ENCODE measurements at places on chromosomes 7 and 10.

GRCh38 chr7:20929199-20929598 is 142.5 kb upstream of the SP8 start:
- no peak for DNase-seq

DNA sequence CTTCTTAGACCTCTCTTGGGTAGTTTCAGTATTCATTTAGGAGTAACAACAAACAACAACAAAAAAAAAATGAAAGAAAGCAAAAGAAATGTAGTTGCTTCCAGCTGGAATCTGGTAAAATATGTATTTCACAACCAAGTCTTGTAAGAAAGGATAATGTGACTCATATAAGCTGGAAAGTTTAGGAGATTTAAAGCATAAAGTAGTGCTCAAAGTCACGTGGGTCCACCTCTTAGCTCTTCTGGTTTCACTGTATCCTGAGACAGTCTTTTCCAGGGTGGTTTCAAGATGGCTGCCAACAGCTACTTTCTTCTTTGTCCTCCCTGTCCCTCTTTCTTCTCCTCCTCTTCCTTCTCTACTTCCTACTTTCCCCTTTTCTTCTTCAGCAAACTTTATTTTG is 69.5 kb upstream of the CDK13 start:
- no peak for DNase-seq

- no peak for DNase-seq
Observed at GRCh38 chr7:151381348-151382078, 28.3 kb downstream of the WDR86 start.

GRCh38 chr7:3960050-3960763 is 659.2 kb downstream of the SDK1 start:
- no peak for DNase-seq

- DNase-seq: no peak
Observed at GRCh38 chr7:15199482-15199881, 296.9 kb upstream of the DGKB start.

- no peak for DNase-seq
Observed at GRCh38 chr10:49116509-49117375, 1.4 kb upstream of the VSTM4 start.

DNA sequence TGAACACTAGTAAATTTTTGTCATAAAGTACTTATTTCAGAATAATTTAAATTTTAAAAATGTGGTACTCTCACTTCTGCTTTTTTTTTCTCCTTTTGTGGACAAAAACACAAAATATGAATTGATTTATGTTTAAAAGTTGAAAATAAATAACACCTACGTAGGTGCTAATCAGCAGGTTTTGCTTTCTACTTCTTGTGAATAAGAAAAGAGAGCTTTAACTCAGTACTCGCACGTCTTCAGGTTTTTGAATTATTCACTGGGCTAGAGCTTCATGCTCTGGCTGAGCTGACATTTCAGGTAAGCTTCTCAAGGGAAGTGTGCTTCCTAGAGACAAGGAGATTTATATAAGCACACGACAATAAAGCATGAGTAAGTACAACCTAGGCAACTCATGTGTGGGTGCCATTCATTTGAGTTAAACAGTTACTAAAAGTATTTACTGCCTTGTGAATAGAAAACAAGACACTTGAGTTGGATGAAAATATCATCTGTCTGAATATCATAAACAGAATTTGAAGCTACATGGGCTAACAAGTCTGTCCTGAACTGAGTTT is 190.0 kb upstream of the POT1 start:
- no peak for DNase-seq

DNA sequence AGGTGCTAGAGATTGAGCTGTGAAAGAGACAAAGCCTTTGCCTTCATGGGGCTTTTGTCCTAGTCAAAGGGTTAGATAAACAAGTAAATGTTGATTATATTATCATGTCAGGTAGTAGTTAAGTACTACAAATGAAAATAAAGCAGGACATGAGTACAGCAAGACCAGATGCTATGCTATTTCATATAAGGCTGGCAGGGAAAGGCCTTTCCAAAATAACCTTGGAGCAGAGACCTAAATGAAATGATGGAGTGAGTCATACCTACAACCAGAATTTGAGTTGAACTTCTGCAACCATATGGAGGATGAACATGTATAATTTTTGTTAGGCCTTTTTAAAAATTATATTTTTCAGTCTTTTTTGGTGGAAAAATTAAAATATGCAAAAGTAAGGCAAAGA is 23.6 kb upstream of the SEMA4G start:
- no peak for DNase-seq

GRCh38 chr10:62082729-62083411 is 181.4 kb downstream of the ARID5B start:
- peak; percentile 50 for DNase-seq

DNA sequence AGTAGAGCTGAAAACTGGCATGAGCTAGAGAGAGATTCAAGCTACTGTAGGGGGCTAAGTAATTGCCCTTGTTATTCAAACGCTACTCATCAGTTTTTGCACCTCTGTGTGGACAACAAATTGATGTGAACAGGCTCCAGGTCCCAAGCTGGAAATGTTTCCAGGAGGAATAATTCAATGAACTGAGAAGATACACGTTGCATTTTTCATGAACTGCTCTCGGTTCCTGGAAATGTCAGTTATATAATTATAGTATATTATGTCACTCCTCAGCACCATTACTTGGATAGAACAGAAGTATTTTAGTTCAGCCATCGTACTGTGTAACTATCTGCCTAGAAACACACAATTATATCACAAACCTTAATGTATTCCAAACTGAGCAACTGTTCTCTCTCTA is 65.9 kb upstream of the A1CF start:
- DNase-seq: no peak

DNA sequence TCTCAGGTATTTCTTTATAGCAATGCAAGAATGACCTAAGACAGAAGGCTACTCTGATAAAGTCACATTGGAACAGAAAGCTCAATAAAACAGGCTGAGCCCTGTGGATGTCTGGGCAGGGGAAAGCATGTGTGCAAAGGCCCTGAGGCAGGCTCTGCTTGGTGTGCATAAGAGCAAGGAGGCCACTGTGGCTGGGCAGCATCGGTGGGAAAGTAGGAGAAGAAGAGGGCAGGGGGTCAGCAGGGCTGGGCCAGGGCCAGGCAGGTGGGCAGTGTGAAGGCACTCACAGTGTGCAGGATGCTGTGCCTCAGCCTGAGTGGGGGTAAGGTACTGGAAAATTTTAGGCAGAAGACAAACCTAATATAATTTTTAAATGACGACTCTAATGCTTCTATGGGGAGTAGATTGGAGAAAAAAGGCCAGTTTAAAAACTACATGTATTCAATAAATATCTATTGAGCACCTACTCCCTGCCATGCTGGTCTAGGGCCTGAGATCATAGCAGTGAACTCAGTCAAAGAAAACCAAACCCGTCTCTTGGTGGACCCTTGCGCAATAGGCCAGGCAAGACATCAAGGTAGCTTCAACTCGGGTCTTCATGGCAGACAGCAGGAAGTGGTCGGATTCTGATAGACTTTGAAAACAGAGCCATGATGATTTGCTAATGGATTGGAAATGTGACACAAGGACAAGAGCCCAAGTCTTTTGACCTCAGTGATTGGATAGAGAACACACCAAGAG is 572.3 kb downstream of the TCERG1L start:
- DNase-seq: no peak

DNA sequence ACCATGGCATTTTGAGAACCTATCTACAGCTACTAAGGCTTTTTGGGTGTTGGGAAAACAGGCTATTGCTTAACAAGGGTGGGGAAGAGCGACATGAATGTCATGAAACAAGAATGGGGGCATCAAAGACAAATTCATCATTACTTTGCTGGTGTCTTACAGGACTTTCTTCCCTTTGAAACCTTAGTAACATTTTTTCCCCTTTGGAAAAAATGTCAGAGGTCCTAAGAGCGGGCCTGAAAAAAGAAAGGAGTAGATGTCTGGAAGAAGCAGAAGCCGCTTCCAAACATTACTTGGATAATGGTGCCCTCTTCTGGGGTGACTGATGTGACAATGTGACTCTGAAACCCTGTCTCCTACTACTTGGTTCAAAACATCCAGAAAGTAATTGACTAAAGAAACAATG is 3.8 kb upstream of the DDX50 start:
- no peak for DNase-seq

DNA sequence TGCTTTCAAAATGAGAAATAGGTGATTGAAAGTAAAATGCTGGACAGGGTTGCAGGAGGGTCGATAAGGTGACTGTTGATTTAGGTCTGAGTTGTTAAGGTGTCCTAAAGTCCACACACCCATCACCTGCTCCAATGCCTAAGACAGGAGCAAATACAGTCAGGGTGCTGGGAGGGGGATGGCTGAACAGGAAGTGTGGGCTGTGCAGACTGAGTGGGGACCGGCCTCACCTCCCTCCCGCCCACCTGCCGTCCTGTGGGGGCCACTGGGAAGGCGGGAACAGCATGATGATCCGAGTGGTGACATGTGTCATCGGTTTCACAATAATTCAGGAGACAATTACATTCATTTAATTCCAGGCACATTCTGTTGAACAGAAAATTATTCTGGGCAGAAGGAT is 260.8 kb downstream of the DNAJB6 start:
- DNase-seq: no peak

DNA sequence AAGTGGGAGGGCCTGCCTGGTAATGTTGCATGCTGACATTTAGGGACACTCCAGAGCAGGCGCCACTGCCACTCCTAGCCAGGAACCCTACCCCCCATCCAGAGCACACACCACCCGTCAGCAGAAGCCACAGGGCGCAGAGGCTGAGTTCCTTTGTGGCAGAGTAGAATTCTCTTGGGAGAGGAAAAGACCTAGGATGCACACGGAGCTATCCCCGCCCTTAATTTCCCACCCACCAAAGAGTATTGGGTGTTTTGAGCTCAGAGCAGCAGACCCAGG is 702 bp upstream of the INSYN2A start:
- DNase-seq: no peak

- DNase-seq: no peak
Observed at GRCh38 chr7:5567790-5568189, 144.2 kb upstream of the TNRC18 start.

DNA sequence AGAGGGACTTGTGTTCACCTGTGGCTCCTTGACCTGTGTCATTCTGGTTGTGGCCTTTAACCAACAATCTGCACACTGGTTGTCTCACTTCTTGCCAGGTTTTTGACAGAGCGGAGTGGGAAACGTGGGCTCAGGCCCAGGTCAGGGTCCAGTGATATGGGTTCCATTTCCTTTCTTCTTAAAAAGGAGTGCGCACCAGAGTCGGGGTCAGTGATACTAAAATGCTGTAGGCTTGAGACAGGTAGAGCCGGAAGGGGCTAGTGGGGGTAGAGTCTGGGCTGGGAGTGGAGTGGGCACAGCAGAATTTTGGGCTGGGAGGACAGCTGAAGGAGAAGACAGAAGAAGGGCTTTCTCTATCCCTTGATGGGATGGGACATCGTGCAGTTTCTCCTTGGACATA is 61.2 kb downstream of the SH2D4B start:
- no peak for DNase-seq

- no peak for DNase-seq
Observed at GRCh38 chr7:1081931-1082401, 5.9 kb upstream of the GPER1 start.

DNA sequence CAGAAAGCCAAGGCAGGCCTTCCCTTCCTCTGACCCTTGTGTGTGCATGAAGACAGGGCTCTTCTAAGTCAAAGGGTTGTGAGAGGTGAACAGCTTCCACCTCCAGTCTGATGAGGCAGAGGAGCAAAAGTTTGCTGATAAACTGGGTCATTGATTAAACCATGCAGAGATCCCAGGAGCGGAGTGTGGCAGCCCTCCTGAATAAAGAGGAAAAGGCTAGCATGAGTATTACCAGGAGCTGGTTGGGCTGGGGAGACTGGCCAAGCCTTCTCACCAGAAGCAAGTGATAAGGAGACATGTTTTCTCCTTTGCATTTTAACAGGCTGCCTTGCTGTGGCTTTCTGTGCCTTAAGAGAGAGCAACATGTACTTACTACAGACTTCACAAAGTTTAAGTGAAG is 10.2 kb downstream of the LMOD2 start:
- no peak for DNase-seq

- DNase-seq: no peak
Observed at GRCh38 chr7:108015740-108016139, 12.8 kb upstream of the LAMB1 start.

- DNase-seq: no peak
Observed at GRCh38 chr7:105127179-105127578, 113.2 kb downstream of the KMT2E start.

DNA sequence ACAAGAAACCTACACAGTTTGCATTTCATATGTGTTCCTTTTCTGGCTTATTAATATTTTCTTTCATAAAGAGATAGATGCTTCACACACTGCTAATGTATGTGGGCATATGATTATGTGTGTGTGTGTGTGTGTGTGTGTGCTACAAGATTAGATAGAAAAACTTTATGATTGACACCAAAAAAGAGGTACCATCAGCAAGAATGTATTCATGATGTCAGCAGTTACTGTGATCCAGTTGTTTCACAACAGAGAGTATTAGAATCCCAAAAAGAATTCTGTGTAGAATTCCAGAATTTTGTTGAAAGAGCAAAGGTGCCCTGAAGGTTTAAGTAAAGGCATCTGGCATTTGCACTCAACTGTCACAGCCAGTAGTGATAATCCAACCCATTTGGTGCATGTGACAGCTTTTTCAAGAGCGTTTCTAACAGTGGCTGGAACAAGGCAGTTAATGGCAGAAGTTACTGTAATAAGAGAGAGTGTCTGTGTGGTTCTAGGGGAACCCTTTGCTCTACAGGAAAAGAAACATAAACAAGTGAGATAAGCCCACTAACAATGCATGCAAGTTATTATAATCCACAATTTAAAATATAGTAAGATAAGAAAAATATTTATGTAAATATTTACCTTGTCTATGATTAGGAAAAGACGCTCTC is 16.6 kb downstream of the RELN start:
- no peak for DNase-seq

DNA sequence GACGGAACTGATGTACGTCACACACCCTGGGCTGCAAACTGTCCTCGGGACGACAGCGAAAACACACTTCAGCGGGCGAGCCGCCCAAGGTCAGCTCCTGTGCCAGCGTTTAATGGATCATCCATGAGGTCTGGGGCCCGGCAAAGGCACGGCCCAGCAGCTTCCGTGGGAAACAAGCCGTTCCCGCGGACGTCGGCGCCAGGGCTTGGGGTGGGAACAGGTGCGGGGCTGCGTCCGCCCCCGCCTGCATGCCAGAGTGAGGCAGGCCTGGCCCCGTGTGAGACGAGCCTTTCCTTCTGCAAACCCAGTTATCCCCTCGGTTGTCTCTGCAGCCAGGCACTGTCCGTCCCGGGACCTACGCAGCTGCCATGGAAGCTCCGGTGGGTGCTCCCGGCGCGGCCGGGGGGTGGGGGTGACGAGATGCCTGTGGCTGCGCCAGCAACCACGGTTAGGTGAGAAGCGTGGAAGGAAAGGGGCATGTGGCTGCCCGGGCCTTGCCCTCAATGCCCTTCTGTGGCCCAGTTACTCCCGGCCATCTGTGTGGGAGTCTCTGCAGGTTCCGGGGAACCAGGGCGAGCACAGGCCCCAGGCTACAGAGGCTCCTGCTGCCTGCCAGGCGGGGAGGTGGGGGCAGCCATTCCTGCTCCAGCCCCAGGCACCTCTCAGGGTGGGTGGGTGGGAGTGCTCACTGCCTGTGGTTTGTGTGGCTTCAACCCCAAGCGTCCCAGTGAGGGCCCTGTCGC is 42.2 kb upstream of the PDGFA start:
- no peak for DNase-seq
